ENCODE measurements at places on chromosomes 2 and 18.

DNA sequence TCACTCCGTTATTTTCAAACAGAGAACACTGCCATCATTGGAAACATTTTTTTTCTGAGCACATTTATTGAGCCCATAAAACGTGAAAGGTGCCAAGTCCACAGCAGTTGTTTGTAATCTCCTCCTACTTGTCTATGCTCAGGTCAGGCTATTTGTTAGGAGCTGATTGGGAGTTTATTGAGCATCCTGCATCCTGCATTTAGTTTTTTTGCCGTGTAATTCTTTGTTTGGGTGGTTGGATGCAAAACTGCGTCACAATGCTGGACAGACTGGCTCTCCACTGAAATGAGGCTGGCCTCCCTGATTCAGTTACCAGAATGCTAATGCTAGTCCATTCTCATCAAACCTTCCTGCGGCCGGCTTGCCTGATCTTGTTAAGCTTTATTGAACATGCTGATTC is 71.4 kb downstream of the RAPGEF4 start:
- no peak for DNase-seq

DNA sequence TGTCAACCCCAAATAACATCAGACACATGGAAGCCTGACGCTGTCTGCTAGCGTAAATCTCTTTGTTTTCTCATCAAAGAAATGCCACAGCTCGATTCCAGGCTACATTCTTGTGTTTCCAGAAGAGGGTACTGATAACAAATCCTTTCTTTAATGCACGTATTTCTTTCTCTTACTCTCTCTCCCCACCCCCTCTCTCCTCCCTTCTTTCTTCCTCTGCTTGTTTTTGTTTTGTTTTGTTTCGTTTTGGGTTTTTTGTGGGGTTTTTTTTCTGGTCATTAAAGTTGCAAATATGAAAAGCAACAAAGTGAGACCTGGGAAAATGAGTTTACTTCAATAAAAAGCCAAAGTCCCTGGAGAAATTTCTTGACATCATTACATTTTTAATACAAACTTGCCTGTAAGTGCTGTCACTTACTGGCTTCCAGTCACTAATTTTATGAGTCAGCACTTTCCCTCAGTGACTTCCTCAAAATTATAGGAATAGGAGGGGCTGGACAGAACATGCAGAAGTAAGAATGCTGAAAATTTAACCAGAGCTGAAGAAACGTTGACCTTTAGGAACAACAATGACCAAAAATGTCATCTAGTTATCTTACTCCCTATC is 106.7 kb upstream of the NABP1 start:
- peak; percentile 61 for DNase-seq

- DNase-seq, result no peak
These were observed 137.4 kb downstream of the ACOXL start for GRCh38 chr2:110869472-110870446.

DNA sequence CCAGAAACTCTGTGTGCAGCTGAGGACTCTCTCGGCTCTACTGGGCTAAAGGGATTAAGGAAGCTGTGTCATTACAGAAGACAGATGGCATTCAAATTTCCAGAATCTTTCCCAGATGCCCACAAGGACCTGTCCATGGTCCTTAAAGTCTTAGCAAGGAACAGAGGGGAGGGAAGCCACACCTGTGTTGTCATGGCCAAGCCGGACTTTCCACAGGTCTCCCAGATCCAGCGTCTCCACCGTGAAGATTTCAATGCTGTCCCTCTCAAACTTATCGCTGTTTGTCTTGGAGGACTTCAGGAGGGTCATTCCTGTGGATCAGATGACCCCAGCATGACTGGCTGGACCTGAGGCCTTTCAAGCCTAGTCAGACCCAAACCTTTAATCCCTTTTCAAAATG is 114.5 kb downstream of the LOXHD1 start:
- DNase-seq, result peak; percentile 6

GRCh38 chr18:28559511-28559910 is 382.6 kb upstream of the CDH2 start:
- no peak for DNase-seq

DNA sequence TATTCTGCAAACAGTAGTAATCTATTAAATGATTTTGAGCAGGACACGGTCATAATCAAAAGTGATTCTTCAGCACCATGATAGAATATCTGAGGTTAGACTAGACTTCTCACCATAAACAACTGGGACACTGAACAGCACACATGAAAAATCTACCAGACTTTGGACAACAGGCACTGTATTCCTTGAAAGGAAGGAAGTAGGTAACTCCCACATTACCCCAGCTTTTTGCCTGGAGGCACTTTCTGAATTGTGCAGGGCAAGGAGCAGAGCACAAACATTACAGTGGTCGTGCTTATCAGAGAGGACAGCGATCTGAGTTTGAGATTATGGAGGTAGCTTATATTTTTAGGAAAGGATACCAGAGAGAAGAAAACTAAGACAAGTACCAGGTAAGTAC is 25.3 kb upstream of the IL1RL1 start:
- DNase-seq, result no peak

- DNase-seq, result no peak
These were observed 12.0 kb downstream of the DYSF start for GRCh38 chr2:71465356-71465755.

- peak; percentile 37 for DNase-seq
These were observed 120.0 kb downstream of the AQP4 start for GRCh38 chr18:26745288-26746181.

- DNase-seq, result peak; percentile 81
These were observed 42.9 kb upstream of the RFX8 start for GRCh38 chr2:101517758-101518271.

- DNase-seq, result peak; percentile 10
These were observed 40.6 kb downstream of the TRABD2A start for GRCh38 chr2:84840306-84840705.

GRCh38 chr2:207617011-207617671 is 8.1 kb downstream of the METTL21A start:
- peak; percentile 89 for DNase-seq

DNA sequence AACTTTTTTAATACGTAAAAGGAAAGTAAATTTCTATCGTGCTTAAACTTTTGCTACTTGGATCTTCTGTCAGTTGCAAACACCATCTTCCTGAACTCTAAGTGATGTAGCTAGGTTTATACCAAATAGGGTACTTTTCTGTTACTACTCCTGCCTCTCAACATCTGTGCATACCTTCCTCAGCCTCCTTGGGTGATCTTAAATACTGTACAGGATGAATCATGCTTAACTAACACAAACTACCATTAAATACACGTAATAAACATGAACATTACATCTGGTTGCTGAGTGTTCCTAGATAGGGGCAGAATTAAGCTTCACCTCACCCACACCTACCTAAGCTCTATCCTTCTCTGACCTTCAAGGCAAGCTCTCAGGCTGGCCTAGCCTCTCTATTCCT is 398.0 kb downstream of the TXNL1 start:
- peak; percentile 18 for DNase-seq

DNA sequence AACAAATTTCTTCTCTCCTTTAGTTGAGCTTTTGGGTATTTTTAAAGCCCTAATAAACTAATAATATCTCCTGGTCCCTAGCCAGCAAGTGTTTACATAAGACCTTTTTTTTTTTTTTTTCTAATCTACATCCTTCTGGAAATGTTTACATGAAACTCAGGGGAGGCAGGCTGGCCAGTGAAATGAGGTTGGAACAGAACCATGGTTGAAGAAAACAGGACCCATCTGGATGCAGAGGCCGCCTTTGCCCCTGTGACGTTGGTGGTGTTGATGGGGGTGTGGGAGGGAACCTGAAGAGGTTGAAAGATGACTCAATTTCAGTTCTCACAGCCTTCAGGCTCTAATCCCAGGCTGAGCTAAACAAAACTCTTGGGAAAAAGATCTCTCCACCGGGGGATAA is 118.5 kb downstream of the NRP2 start:
- DNase-seq, result peak; percentile 12

DNA sequence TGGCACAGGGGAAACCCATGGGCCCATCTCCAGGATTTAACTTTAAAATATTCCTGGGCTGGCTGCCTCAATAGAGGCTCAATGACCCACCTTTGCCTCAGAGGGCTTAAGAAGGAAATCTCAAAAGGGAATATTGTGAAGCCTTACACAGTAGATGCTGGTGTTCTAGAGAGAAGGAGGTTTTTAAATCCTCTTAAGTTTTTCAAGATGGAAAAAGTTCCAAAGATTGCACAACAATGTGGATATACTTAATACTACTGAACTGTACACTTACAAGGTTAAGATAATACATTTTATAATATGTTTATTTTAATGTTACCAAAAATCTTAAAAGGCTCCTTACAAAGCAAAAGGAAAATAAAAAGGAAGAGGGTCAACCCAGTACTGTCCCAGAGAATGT is 54.9 kb upstream of the LCLAT1 start:
- no peak for DNase-seq

GRCh38 chr2:9703701-9704221 is 73.0 kb upstream of the YWHAQ start:
- DNase-seq, result peak; percentile 95

- no peak for DNase-seq
These were observed 28.3 kb upstream of the DSC1 start for GRCh38 chr18:31190919-31191318.

GRCh38 chr2:55809875-55810621 is 113.5 kb downstream of the EFEMP1 start:
- DNase-seq, result peak; percentile 22

DNA sequence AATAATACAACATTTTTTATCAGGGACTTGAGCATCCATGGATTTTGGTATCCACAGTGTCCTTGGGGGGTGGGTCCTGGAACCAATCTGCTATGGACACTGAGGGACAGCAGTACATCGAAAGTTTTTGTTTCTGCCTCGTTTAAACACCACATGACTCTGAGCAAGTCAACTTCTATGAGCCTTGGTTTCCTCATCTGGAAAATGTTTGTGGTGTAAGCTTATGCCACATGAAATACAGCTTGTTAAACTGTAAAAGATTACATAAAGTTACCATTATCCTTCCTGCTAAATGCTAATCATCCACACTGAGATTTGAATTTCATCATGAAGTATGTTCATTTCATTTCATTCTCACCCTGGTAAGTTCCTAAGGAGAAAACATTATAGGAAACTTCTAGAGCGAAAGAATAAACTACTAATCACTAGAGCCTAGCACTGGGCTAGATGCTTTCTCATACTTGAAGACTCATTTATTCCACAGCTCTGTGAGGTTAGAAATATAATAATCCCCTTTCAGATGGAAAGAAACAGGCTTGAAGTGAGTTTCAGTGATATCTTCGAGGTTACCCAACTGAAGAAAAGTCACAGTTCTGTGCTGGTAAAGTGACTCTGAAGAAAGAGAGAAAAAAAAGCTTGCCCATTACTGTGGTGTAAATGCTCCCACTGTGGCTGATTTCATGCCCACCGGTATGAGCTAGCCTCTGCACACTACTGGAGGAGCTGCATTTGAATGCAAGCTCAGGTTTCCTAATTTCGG is 29.2 kb downstream of the MCFD2 start:
- DNase-seq, result no peak

- DNase-seq, result peak; percentile 18
These were observed 16.6 kb downstream of the SERPINB13 start for GRCh38 chr18:63603772-63604171.

All from foreskin fibroblast (primary cell).